Aortic smooth muscle cell (primary cell): ENCODE measurements at places on chromosomes 4 and X. TPM values are rescaled to one million over a fixed set of nuclear protein-coding genes. Genes with fewer than 3 reads are reported as not detected.

PAGE3 gene
- not detected in 2 replicates for total RNA-seq

FAM47B gene
- total RNA-seq = not detected in 2 replicates

PAK3 gene
- 2.1 and 2.6 TPM in 2 replicates for total RNA-seq

SRPX2 gene
- total RNA-seq = 31.6 and 44.0 TPM in 2 replicates

NCAPG gene
- 16.3 and 27.2 TPM in 2 replicates for total RNA-seq

CXCL5 gene
- not detected in 2 replicates for total RNA-seq

FMR1NB gene
- total RNA-seq = not detected in 2 replicates

TEC gene
- total RNA-seq = 0.37 and 0.92 TPM in 2 replicates

OTC gene
- not detected in 2 replicates for total RNA-seq

USP17L30 gene
- total RNA-seq = not detected in 2 replicates

CLCN4 gene
- 5.8 and 6.3 TPM in 2 replicates for total RNA-seq

MTNR1A gene
- not detected in 2 replicates for total RNA-seq

C1QTNF7 gene
- total RNA-seq = 0.26 and 1.1 TPM in 2 replicates

LONRF3 gene
- 0.62 and 1.3 TPM in 2 replicates for total RNA-seq

GIMD1 gene
- not detected in 2 replicates for total RNA-seq

BCOR gene
- total RNA-seq = 10.6 and 11.8 TPM in 2 replicates
